ENCODE measurements at places on chromosomes 1 and 21.
A peak's percentile ranks its signal among the peaks of the same experiment; 100 is the strongest.

- no peak for DNase-seq
Measured at GRCh38 chr1:45722809-45723208, 27.6 kb downstream of the IPP start.

- peak; percentile 73 for DNase-seq
Measured at GRCh38 chr1:112673592-112674439, 643 bp upstream of the MOV10 start.

DNA sequence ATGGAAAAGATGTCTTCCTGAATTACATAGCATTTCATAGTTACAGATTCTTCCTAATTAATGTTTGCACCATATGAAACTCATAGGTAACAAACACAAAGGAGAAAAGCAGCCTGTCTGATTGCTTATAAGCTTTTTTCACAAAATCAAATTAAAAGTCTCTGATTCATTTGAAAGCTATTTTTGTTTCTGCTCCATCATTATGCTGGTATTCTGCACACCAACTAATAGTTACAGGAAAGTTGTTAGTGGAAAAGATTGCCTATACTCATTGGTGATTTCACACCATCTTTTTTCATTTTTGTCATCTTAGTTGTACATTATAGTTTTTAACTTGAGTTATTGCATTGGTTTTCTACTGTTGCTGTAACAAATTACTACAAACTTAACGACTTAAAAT, 70.0 kb downstream of the PRKAA2 start:
- DNase-seq = peak; percentile 21

DNA sequence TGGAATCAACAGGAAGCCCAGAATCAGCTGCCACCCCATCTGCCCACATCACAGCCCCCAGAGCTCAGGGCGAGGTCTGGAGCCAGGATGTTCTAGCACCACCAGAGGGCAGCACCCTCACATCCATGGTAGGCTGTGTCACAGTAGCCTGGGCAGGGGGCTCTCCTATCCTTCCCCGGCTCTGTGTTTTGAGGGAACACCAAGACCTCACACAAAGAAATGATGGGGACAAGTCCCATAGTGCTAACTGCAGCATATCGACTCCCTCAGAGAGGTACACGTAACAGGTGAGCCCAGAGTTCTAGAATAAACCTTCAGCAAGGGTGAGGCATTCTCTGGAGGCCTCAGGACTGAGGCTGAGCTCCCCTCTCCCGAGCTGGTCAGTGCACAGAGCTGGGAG, 2.3 kb upstream of the KCNC4 start:
- peak; percentile 34 for DNase-seq

DNA sequence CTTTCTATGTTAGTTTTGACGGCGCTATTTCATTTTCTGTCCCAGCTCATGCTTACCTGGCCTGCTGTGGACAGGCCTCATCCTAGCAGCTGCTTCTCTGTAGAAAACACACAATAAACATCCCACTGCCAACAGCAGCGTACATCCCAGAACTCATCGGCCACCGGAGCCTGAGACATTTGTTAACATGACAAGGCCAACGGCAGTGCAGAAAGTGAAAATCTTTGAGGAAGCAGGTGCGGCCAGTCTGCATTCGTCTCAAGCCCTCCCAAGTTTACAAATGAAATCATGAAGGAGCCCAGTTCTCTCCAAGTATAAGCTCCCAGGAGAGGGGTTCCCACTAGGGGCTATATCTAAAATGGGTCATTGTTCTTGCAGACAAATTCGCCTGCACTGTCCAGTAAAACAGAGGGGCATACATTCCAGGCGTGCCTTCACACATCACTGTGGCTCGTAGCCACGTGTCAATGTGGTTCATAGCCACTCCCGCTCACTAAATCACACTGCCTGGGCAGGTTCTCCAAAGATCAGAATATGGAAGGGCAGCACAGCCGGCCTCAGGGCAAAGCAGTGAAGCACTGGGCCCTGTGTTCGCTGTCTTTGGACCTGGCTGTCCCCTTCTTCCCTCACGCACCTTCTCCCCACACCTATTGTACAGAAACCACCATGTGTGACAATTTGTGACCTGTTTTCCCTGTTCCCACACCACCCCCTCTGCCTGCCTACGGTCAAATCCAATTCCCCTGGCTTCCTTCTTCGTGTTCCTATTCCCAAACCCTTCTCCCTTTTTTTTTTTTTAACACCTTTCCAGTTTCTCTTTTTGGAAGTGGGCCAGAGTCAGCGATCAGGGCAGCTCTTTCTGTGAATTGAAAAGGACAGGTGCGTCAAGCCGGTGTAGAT, 27.0 kb upstream of the ABCG1 start:
- no peak for DNase-seq

GRCh38 chr21:36966066-36966820, at the start of gene HLCS:
Gene HLCS, minus strand, starts transcription at chr21:36966669. Its CDS starts 31 bp downstream, at chr21:36966638.
- peak; percentile 63 for DNase-seq

DNA sequence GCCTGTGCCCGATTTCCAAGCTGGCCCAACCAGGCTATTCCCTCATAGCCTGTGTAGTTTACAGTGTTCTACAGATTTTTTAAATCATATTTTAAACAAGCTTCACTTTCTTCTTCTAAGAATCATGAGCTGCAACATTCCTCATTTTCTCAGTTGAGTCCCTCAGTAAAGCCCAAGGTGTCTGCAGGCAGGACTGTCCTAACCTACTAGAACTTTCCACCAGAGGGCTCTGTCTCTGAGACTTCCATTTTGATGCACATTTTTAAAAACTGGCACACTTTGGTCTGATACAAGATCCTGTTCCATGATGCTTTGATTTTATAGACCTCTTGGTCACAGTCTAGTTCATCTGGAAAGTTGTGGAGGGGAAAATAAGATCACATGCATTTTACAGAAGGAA, 21.6 kb upstream of the SLAMF6 start:
- DNase-seq = no peak

DNA sequence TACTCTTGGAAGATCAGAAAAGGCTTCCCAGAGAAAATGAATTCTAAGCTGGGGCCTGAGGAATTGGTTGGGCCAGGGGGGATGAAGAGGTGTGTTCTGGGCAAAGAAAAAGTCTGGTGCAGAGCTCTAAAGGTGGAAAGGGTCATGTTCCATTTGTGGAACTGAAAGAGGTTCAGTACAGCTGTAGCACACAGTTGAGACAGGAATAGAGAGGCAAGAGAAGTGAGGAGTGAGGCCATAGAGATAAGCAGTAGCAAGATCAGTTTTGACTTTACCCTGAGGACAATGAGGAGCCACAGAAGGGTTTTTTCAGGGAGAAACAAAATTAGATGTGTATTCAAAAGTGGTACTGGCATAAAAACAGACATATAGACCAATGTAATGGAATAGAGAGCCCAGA, 30.3 kb upstream of the MUTYH start:
- no peak for DNase-seq

GRCh38 chr21:33392284-33392985, 10.8 kb upstream of the IFNGR2 start:
- no peak for DNase-seq

DNA sequence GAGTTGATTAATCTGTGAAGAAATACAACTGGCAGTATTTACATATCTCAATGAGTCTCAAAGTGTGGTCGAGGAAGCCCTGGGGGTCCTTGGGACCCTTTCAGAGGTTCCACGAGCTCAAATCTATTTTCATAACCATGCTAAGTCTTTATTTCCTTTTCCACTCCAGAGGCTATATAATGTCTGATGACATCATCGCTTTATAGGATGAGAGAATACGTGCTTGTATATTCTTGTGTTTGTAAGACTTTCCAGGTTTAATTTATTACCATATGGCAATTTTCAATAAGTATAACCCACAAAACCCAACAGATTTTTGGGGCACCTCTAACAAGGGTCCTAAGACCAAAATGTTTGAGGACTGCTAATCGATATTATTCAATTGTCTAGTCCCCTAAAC, 1.4 kb upstream of the SLC19A2 start:
- no peak for DNase-seq

GRCh38 chr21:29146726-29147125, 16.3 kb downstream of the MAP3K7CL start:
- DNase-seq = no peak

DNA sequence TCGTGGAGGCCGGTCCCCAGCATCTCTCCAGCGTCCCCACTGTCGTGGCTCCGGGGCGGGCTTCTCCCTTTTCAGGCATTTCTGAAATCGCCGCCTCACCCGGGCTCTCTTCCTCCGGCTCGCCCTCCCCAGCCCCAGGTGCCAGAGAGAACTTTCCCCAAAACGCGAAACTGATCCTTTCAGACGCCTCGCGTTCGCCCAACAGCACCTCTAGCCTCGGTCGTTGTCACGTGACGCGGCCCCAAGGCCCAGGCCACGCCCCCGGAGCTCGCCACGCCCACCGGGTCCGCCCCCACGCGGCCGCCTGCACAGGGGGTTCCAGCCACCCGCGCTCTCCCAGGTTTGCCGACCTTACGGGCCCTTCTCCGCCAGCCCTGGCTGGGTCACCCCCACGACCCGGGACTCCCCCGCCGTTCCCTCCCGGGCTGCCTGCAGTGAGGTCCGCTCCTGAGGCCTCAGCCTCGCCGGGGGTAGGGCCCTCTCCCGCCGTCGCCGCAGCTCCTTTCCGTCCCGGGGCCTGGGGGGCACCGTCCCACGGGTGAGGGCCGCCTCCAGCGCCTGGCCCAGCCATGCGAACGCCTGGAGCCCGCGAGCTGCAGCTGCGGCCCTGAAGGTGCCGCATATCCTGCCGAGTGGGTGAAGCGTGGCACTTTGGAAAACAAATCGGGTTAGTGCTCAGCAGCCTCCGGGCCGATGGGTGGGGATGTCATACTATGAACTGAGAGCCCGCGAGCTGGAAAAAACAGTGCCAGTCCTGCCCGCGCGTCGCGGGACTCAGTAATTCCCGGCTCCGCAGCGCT, 21.0 kb downstream of the H3-3A start:
- peak; percentile 72 for DNase-seq

- no peak for DNase-seq
Measured at GRCh38 chr1:23018661-23019093, 591 bp upstream of the KDM1A start.

GRCh38 chr1:84887261-84887934, 5.6 kb downstream of the LPAR3 start:
- DNase-seq = no peak

- DNase-seq = no peak
Measured at GRCh38 chr1:55639051-55639450, 423.9 kb upstream of the USP24 start.

- DNase-seq = no peak
Measured at GRCh38 chr1:162279136-162279498, 97.5 kb downstream of the SPATA46 start.

GRCh38 chr1:29237129-29237821, 953 bp downstream of the PTPRU start:
- peak; percentile 37 for DNase-seq

DNA sequence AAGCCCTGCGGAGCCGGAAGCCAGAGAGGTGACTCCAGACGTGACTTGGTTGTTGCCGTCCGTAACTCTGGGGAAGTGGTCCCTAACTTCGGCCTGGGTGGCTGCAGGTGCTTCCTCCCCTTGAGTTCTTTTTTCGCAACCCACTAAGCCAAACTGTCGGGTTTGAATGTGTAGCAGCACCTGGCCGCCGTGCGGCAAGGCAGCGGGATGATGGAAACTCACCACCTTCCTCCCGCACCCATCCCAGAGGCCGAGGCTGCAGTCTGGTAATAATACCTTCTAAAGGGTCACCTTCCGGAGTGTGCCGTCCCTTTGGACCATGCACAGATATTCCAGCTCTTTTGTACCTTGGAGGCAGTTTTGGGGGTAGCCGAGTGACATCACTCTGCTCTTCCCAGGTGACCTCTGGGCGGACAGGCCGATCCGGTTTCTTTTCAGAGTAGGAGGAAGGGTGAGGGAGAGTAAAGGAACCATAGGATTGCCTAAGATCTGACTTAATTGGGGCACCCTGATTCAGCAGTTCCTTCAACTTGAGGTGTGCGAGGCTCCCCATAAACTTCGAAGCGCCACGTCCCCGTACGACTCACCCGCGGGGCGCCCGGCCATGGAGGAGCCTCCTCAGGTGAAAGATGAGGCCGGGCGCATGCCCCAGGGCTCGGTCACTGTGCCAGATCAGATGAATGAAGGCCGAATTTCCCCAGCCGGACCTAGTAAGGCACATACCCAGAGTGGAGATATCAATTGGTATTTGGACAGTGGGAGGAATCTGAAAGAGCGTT, 1.0 kb downstream of the KCNK1 start:
- DNase-seq = no peak

DNA sequence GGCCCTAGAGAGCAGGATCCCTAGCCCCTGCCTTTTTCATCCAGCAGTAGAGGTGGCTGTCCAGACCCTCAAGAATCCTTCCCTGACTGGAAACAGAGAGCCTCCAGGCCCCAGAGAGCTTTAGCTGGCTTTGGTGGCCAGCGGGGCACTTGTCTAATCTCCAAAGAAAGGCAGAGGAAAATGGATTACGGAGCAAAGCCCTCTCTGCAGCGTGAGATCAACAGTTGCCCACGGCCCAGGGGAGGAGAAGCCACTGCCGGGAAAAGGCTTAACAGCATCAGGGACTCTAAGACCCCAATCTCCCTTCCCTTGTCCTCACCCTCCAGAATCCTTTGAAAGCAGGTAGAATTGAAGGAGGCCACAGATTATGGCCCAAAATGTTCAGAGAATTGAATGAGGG, 35.8 kb upstream of the GRIK3 start:
- DNase-seq = no peak

- no peak for DNase-seq
Measured at GRCh38 chr1:10401281-10401680, 2.4 kb downstream of the PGD start.

GRCh38 chr1:24384251-24385090, 29.1 kb downstream of the STPG1 start:
- peak; percentile 80 for DNase-seq

GRCh38 chr1:34156739-34157138, 8.3 kb downstream of the CSMD2 start:
- DNase-seq = no peak

GRCh38 chr1:190046231-190046630, 431.4 kb downstream of the BRINP3 start:
- no peak for DNase-seq

- no peak for DNase-seq
Measured at GRCh38 chr1:19802269-19802668, 2.6 kb upstream of the TMCO4 start.

- peak; percentile 47 for DNase-seq
Measured at GRCh38 chr1:48776393-48777218, at the start of gene BEND5. Gene BEND5, minus strand, starts transcription at chr1:48776891. Its CDS starts 60 bp downstream, at chr1:48776831.

DNA sequence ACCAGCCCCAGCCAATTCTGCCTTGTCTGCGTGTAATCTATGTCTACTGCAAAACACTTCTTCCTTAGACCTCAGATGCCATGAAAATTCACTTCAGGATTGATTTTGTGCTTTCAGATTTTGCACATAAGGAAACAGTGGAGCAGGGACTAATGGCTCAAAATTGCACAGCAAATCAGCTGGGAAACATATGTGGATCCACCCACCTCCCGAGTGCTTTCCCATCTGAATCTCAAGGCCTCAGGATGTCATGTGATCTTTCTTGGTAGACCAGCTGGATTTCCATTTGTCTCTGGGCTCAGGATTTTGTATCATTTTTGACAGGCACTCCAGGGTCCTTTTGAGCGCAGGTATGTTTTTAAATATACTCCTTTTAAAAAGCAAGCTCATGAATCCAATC, 158.6 kb downstream of the MIS18A start:
- DNase-seq = no peak

DNA sequence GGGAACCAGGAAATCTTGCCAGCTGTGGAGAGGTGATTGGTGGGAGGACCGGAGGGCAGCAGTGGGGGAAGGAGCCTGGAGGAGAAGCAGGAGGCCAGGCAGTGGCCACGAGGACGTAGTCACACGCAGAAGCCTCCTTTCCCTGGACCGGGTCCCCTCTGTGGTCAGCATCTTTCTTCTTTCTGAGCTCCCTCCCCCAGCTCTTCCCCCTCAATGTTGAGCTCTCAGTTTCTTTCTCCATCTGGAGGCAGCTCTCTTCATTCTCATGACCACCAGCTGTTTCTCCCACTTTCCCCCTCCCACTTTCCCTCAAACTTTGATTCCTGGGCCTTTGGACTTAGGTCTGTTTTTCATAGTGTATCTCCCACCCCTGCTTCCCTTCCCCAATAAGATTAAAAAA, 18.3 kb downstream of the KIRREL1 start:
- no peak for DNase-seq
